Osteoblast (primary cell): ENCODE measurements at places on chromosomes 5 and 9.
A peak's percentile ranks its signal among the peaks of the same experiment; 100 is the strongest.

DNA sequence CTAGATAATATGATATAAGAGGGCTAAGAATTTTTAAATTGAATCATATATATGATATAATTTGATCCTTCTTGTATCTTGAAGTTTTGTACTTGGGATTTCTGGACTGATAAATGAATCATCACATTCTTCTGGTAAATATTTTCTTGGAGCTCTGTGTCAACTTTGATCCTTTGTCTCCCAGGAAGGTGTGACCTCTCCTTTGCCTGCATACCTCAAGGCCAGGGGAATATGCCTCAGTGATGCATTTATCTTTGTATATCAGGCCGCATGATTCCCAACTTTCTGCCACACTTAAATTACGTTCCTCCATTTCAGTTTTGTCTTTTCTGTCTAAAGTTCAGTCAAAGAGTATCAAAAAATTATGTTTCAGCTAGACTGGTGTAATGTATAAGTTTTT, 101.2 kb downstream of the NLN start:
- DNase-seq, result no peak

- DNase-seq, result peak; percentile 80
Measured at GRCh38 chr5:179306191-179307012, 38.9 kb downstream of the ADAMTS2 start.

- no peak for DNase-seq
Measured at GRCh38 chr5:53834500-53834899, 274.1 kb downstream of the NDUFS4 start.

DNA sequence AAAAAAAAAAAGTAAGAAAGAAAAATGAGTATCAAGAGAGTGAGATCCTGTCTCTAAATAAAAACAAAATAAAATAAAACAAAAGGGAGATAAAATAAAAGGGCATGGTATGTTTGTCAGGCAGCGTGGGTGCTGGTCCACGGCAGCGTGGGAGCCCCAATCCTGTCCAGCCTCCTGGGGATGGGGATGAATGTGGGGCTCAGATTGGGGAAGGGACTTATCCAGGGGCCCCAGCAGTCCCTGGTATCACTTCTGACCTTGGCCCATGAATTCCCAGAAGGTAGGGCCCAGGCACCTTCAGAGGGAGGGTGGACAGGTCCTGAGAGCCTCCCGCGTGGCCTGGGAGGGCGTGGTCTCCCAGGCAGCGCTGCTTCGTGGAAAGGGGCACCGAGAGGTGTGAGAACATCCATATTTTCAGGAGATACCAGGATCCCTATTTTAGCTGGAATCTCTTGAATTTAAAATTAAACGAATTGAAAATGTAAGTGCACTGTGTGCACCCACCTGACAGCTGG, 71.2 kb downstream of the ZNF354C start:
- peak; percentile 86 for DNase-seq

DNA sequence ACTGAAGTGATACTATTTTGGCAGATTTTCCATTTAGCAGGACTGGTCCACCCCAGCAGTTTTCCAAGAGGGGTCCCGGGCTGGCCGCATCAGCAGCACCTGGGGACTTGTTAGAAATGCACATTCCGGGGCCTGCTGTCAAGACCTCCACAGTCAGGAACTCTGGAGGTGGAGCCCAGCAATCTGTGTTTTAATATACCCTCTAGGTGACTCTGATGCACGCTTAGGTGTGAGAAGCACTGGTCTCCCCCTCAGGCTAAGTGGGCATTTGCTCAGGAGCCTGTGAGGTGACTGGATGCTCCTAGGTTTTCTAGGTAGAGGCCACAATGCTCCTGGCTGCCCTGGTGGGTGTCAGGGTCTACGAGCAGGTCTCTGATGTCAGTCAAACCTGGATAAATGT, 81.7 kb downstream of the DCP2 start:
- DNase-seq, result no peak

DNA sequence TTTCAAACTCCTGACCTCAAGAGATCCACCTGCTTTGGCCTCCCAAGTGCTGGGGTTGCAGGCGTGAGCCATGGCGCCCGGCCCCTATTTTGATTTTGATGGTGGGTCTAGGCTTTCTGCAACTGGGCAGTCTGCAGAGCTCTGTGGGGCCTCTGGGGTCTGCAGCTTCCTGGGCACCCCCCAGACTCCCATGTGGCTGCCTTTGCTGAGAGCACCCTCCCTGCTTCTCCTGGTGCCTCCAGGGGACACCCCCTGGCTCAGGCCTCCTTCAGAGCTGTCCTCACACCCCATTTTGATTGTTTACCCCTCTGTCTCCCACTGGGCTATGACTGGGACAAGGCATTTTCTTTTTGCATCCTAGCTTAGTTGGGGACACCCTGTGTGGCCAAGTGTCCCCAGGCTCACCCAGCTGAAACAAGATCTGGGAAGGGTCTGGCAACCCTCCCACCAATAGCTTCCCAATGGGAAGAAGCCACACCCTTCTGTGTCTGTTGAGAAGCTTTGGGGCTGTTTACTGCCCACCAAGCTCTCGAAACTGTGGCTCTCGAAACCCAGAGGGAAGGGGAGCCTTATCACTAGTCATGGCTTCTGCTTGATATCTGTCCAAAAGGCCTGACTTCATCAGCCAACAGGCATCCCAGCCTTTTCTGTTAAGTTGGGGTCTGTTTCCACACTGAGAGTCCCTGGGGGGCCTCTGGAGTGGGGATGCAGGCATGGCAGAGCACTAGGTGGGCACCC, 204.4 kb upstream of the IER5L start:
- DNase-seq, result peak; percentile 79

DNA sequence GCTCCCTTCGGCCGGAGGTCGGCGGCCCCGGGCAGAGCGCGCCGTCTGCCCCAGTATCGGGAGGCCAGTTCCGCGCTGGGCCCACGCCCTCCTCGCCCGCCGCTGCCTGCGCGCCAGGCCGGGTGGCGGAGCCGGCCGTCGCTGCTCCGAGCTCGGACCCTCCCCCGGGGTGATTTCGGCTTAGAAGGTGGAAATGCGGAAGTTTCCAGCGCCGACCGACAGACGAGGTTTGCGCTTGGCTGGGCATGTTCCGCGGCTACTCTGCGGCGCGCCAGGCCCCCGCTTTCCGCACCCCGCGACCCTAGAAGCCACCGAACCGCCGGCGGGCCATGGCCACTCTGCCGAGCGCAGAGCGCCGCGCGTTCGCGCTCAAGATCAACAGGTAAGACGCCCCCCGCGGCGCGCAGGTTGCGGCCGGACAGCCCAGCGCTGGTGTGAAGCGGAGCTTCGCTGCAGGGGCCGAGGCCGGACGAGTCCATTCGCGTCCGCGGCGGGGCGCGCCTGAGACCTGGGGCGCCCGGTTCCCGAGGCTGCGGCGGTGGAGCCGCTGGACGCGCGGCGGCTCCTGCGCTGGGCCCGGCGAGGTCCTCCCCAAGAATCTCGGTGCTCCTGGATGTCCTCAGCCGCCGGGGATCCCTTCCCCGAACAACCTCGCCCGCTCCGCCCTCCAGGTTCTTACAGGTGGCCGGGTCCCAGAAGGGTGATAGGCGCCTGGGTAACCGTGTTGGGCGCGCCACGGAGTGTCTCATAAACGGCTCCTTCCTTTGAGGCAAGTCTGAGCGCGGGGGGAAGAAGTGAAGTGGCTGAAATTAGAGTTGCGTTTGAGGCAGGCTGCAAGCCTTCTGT, at the start of gene DOCK8:
Gene DOCK8, plus strand, starts transcription at position 218 of the 846 bp plus-strand sequence. Its CDS starts 112 bp downstream, at position 330.
- DNase-seq, result peak; percentile 61

DNA sequence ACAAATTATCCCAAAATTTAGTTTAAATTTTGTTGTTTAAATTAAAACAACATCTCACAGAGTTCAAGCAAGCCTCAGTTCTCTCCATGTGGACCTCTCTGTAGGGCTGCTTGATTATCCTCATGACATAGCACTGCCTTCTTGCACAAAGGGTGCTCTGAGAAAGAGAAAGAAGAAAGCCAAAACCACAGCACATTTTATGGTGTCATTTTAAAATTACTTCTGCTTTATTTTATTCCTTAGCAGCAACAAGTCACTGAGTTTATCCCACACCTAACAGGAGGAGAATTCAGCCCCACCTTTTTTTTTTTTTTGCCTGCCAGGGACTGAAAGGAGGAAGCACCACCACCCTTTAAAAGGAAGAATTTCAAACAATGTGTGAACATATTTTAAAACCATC, 12.8 kb upstream of the KCNV2 start:
- no peak for DNase-seq

DNA sequence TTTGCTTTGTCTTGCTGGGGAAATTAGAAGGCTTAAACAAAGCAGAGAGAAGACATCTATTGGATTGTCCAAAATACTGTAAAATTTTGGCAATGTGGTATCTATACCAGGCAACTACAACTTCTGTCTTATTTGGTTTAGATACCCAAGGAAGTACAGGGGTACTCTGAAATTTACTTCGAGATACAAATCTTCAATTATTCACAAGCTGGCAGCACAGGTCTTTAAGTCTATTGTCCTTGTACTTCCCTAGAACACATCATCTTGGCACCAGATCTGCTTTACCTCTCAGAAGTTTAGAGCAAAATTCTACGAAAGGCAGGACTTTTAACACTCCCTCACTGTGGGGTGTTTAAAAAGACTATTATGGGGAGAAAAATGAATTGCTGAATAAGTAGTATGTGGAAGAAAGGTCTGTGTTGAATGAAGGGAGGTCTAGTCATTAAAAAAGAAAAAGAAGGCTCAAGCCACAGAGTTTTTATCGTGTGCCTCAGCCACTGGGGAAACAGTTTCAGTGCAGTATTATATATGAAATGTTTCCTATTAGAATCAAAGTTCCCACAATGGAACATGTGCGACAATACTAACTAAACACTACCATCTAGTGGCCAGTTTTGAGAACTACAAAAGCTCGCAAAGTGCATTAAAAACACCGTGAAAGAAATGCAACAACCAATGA, 93.7 kb downstream of the PDE4D start:
- DNase-seq, result no peak

- no peak for DNase-seq
Measured at GRCh38 chr5:160685695-160686094, 166.3 kb downstream of the ATP10B start.

GRCh38 chr5:116632890-116633289, 58.3 kb upstream of the SEMA6A start:
- DNase-seq, result no peak

- DNase-seq, result peak; percentile 19
Measured at GRCh38 chr5:110631236-110631635, 95.2 kb downstream of the TMEM232 start.

GRCh38 chr5:142717582-142718215, 31.8 kb upstream of the FGF1 start:
- no peak for DNase-seq

GRCh38 chr9:126705767-126706697, 92.3 kb downstream of the LMX1B start:
- DNase-seq, result peak; percentile 83

DNA sequence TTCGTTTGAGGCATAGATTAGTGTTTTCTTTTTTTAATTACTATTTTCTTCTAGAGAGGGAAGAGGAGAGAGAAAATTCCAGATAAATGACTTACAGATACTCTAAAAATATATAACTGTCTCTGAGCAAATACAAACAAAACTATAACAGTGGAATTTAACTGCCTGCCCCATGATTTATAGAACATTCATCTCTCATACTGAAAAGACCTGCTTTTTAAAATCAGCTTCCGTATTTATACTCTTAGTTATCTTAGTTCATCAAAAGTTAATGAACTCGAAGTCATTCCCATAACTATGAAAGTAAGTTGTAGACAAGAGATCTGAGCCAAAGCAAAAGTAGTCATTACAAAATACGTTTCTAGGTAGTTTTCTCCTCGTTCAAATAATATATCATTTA, 123.8 kb upstream of the DMRT1 start:
- no peak for DNase-seq

DNA sequence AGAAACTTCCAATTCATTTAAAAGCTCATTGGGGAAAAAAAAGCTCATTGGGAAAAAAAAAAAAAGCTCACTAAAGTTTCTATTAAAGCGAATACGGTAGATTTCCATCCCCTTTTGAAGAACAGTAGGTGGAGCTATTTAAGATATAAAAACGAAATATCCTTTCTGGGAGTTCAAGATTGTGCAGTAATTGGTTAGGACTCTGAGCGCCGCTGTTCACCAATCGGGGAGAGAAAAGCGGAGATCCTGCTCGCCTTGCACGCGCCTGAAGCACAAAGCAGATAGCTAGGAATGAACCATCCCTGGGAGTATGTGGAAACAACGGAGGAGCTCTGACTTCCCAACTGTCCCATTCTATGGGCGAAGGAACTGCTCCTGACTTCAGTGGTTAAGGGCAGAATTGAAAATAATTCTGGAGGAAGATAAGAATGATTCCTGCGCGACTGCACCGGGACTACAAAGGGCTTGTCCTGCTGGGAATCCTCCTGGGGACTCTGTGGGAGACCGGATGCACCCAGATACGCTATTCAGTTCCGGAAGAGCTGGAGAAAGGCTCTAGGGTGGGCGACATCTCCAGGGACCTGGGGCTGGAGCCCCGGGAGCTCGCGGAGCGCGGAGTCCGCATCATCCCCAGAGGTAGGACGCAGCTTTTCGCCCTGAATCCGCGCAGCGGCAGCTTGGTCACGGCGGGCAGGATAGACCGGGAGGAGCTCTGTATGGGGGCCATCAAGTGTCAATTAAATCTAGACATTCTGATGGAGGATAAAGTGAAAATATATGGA, at the start of gene PCDHGA12:
Gene PCDHGA12, plus strand, starts transcription at position 176 of the 782 bp plus-strand sequence. Its CDS starts 253 bp downstream, at position 429.
- peak; percentile 98 for DNase-seq

- DNase-seq, result peak; percentile 77
Measured at GRCh38 chr5:158451203-158451992, 592.5 kb upstream of the CLINT1 start.

DNA sequence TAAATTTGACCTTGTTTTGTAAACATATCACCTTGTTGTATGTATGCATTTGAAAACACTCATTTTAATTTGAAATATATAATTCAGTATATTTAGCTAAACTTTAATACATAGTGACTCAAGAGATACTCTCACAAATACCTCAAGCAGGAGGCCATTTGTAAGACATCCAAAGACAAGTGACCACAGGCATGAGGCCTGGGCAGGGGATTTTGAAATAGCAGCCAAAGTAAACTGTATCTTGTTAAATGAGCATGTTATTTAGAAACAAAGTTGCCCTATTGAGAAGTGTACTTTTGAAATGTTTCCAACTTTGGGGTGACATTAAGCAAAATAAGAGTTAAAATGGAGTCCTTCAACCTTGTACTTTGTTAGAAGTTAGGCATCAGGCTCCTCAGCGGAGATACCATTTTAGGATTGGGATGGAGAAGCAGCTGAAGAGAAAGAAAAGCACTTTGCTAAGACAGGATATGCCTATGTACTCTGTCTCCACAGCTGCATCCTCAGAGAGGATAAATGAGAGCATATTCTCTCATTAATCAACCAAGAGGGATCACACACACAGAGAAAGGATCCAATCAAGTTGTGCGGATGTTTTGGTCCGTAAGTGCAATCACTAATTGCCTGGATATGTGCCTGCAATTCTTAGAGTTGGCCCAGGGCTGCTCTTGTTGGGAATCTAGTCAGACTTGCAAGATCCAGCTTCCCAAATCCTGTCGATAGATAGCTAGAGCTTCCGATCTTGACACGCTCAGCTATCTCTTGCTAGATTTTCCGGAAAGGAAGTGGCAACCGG, 157.5 kb upstream of the HAPLN1 start:
- DNase-seq, result peak; percentile 52

GRCh38 chr5:54249210-54250028, 61.0 kb downstream of the ARL15 start:
- DNase-seq, result peak; percentile 59

DNA sequence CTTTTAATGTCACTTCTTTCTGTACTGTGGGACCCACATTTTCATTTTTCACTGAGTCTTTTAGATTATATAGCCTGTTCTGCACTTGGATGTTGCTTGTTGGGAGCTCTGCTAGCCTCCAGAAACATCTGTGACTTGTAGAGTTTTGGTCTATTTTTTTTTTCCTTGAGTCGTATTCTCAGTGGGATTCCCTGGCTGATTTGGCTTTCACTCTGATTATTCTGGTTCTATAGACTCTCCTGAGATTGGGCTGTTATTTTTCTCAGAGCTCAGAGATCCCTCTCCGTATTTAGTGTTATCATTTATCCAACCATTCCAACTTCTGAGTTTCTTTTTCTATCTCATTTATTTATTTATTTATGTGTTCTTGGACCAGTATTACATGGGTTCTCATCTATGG, 339.3 kb downstream of the FAM170A start:
- no peak for DNase-seq
